Fibroblast of lung (primary cell): ENCODE measurements at places on chromosomes 5 and 9. TPM values are rescaled to one million over a fixed set of nuclear protein-coding genes. Genes with fewer than 3 reads are reported as not detected.

DNA sequence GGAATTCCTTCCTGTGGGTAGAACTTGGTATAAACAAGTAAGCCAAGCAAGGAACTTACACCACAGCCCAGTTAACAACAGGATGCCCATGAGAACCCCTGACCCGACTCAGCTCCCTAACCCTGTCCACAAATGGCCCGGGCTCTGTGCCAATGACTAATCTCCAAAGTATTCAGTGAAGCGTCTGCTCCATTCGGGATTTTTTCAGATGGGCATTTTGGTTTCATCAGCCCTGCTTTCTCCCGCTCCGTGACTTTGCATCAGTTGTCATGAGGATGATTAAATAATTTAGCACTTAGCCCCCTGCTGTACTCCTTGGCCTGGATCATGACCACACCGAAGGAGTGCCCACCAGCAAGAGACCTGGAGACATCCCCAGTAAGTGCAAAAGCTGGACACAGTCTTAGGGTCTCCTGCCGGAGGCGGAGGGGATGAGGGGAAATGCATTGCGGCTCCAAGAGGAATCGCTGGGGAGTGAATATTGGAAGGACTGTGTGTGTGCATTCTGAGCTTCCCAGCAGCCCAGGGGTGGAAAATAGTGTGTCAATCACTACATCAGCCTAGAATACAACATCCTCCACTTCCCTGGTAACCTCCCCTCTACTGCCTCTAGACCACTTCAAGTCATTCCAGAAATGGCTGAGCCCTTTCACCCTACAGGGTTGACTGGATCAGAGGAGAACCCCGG is 41.4 kb upstream of the DNAH5 start:
- peak; percentile 91 for DNase-seq

GRCh38 chr5:118580949-118581348 is 407.4 kb downstream of the DTWD2 start:
- DNase-seq = no peak

DNA sequence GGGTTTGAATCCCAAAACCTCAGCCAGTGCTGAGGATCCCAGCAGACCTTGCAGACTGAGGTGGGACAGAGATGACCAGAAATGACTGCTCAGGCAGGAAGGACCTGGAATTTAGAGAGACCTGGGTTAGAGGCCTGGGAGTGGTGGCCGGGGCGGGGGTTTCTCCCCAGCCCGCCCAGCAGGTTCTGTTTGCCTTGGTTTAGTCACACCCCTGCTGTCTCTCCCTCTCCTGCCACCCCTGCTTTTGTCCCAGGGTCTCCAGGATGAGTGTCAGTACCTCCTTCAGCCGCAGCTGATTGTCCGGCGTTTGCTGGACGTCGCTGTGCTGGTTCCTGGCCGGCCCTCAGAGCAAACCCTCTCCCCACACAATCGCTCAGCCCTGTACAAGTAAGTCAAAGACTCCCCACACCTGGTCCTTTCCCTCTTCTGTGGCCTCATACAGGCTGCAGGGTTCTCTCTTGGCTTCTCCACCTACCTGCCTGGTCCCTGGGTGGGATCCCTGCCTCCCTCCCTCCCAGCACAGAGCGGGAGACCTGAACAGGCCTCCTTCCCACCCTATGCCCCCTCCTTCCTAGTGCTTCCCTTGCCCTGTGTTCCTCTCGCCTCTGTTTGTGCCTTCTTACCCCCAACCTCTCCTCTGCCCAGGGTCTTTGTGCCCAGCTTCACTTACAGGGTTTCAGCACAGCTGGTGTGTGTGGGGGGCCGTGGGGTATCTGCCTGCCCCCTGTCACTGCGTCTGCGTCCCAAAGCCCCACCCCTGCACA is 12.0 kb downstream of the TMEM8B start:
- no peak for DNase-seq

GRCh38 chr5:36423578-36424307 is 122.0 kb upstream of the RANBP3L start:
- DNase-seq = no peak

DNA sequence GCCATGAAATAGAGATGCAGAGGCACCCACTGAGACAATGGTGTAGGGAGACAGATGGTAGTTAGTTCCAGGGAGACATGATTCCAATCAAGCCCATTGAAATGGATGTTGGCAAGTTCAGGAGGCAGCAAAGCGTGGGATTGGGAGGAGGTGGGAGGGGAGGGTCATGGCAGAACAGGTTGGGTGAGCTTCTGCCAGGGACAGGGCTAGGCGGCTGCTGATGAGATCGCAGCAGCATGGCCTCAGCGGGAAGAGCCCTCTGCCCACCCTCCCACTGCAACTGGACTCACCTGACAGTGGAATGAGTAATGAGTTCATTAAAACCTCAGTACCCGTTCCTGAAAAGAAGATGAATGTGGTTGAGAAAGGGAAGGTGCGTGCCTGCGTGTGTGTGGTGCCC is 418.2 kb downstream of the CDK5RAP2 start:
- DNase-seq = no peak

GRCh38 chr5:53083927-53084326 is 25.6 kb downstream of the MOCS2 start:
- no peak for DNase-seq

DNA sequence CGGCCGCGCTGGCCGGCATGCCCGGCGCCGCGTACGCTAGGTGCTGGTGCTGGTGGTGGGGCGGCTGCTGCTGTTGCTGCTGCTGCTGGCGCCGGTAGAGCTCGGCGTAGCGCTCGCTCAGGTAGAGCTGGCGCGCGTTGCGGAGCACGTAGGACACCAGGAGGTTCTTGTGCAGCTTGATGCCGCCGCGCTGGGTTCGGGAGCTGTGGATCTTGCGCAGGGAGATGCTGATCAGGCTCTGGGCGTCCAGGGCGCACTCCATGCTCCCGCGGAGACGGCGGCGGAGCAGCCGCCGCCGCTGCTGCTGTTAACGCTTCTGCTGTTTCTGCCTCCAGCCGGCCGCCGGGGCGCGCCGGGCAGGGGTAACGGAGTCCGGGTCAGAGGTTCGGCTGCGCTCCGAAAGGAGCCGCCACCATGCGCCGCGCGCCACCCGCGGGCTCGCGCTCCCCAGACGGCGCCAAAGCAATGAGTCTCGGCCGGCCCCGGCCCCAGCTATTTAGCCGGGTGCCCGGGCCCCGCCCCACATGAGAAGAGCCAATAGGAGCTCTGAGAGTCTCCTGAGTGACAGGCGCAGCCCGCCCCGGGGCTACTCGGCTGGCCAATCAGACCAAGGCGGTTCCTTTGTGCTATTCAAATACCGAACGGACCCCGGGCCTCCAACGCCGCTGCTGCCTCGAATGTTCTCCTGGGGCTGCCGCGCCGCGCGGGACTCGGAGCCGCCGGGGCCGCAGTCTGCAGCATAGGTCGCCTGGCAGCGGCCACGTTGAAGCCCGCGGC is at the start of gene IER5L:
TSS of gene IER5L (minus strand) at position 471 of the 777 bp plus-strand sequence. CDS start at position 262, 209 bp downstream.
- peak; percentile 91 for DNase-seq

GRCh38 chr9:94847486-94847885 is 121.0 kb downstream of the AOPEP start:
- peak; percentile 56 for DNase-seq

DNA sequence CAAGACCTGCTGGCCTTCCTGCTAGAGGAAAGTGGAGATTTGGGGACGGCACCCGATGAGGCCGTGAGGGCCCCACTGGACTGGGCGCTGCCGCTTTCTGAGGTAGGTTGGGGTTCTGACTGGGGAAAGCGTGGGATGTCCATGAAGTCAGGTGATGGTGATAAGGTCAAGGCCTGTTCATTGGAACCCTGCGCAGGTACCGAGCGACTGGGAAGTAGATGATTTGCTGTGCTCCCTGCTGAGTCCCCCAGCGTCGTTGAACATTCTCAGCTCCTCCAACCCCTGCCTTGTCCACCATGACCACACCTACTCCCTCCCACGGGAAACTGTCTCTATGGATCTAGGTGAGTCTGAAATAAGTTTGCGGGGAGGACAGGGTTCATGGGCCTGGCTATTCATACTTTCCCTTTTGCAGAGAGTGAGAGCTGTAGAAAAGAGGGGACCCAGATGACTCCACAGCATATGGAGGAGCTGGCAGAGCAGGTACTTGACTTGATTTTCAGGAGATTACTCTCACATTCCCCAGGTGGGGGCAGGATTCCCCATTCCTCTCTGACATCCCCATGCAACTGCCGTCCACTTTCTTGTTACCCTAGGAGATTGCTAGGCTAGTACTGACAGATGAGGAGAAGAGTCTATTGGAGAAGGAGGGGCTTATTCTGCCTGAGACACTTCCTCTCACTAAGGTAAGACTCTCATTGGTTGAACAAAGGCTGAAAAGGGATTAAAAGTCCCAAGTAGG is 505 bp downstream of the CREB3 start:
- DNase-seq = peak; percentile 75

GRCh38 chr5:1885868-1886845 is 3.4 kb upstream of the IRX4 start:
- no peak for DNase-seq

- DNase-seq = no peak
These were observed 66.0 kb downstream of the FBN2 start for GRCh38 chr5:128472036-128472435.

- no peak for DNase-seq
These were observed 85.9 kb upstream of the TRIO start for GRCh38 chr5:14057289-14057688.

DNA sequence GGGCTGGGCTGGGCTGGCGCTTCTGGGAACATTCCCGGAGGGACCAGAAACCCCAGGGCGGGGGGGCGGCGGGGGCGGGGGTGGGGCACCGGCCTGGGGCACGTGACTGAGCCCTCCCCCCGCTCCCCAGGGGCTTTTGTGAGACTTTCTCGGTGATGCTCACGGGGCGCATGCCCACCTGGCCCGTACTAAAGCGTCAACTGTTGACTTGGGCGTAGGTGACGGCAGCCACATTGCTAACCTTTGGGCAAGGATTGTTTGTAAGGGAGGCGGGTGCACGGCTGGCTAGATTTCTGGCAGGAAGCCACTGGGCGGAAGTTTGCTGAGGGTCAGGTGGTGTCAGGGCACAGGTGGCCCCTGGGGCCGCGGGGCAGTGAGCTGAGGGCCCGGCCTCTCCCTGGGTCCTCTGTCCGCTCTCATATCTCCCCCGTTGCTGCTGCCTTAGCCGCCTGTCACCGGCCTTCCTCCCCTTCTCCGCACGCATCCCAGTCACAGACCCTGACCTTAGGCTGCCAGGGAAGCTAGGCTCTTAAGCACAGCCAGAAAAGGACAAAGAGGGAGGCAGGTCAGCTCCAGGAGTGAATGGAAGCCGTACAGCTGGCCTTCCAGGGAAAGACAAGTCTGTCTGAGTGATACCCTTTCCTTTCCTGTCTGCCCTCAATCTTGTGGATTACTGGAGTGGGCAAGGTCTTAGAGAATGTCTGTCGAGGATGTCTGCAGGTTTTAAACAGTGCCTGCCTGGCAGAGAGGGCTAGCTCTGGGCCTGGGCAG is 812 bp downstream of the CACFD1 start:
- DNase-seq = peak; percentile 10

DNA sequence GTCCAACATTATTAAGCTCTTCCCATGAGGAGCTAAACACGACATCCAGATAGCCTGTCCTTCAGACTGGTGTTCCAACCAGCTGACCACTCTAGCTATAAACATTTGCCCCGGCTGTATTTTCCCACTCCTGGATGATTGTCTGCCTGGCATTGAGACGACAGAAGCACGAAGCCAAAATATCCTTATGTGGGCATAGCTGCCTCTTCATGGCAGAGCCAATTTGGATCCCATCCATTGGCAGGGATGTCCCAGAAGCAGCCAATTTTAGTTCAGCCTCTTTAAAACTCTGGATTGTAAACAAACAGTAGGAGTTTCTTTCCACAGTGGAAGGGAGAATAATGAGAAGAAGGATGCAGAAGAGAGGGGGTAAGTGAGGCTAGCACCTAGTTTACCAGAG is 507.6 kb downstream of the CETN3 start:
- DNase-seq = peak; percentile 1

GRCh38 chr5:79074641-79075040 is 5.1 kb downstream of the BHMT2 start:
- DNase-seq = peak; percentile 58

DNA sequence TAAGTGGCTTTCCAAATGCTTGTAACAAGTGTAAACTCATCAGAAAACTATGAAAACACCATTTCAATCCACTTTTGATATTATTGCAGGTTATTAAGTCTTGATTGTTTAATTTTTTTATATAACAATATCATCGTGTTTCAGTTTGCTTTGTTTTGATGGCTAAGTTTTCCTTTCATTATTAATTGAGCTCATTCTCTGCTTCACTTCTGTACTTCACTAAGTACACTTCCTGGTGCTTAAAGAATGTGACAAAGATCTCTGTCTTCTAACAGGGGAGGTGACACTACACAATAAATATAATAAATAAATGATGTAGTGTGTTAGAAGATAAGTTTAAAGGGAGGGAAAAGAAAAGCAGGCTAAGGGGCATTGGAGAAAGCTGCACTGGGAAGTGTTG is 13.0 kb upstream of the RAD23B start:
- no peak for DNase-seq

GRCh38 chr9:126980231-126980630 is 65.6 kb downstream of the RALGPS1 start:
- DNase-seq = no peak

GRCh38 chr9:88531920-88532698 is 2.9 kb upstream of the NXNL2 start:
- DNase-seq = peak; percentile 51

- no peak for DNase-seq
These were observed 473.8 kb upstream of the ZNF608 start for GRCh38 chr5:125220284-125220683.

DNA sequence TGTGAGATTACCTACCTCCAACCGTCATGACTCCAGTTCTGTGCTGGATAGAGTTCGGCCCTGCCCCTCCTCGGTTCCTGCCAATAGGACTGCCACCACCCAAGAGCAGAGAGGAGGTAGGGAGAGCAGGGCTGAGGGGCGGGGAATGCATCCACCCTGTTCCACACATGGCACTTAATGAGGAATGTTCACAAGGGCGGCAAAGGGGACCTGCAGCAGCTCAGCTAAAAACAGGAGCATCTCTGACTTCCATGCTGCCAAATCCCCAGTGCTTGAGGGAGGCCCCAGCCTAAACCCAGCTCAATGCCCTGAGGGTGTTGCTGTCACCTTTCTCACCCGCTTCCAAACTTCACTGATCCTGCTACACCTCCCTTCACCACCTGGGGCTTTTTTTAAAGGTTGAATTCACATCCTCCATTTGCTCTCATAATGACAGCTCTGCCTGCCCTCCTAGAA is 7.8 kb upstream of the DELE1 start:
- no peak for DNase-seq

GRCh38 chr5:337563-338130 is 16.1 kb downstream of the AHRR start:
- peak; percentile 42 for DNase-seq

- no peak for DNase-seq
These were observed 213.6 kb downstream of the GRIA1 start for GRCh38 chr5:153704110-153704509.

INSYN2B gene
- 2.8 and 3.6 TPM in 2 replicates for total RNA-seq

PALM2AKAP2 gene
- 6.9 and 9.9 TPM in 2 replicates for total RNA-seq

NTRK2 gene
- total RNA-seq = 0.26 and 0.66 TPM in 2 replicates

PRLR gene
- 0.33 TPM in 1 of 2 replicates, not detected in the other for total RNA-seq

FSTL4 gene
- 0.33 TPM in 1 of 2 replicates, not detected in the other for total RNA-seq

C5orf58 gene
- not detected in 2 replicates for total RNA-seq

KIF4B gene
- total RNA-seq = under 0.01 TPM in 2 replicates

KCNIP1 gene
- total RNA-seq = not detected in 2 replicates

SH2D3C gene
- 0.26 TPM in 1 of 2 replicates, not detected in the other for total RNA-seq

ST8SIA4 gene
- total RNA-seq = 0.26 and 0.33 TPM in 2 replicates

SEC16A gene
- total RNA-seq = 15.7 and 23.9 TPM in 2 replicates
